Right ventricle myocardium superior (tissue), 1 donor: ENCODE measurements at places on chromosomes 4 and X. TPM values are rescaled to one million over a fixed set of nuclear protein-coding genes. Genes with fewer than 3 reads are reported as not detected.

GRCh38 chrX:111151764-111152163 is 55.8 kb downstream of the PAK3 start:
- DNase-seq = no peak

GRCh38 chr4:54014666-54015160 is 49.7 kb downstream of the CHIC2 start:
- DNase-seq = no peak

GRCh38 chr4:84939113-84939512 is 27.4 kb downstream of the WDFY3 start:
- no peak for DNase-seq

DNA sequence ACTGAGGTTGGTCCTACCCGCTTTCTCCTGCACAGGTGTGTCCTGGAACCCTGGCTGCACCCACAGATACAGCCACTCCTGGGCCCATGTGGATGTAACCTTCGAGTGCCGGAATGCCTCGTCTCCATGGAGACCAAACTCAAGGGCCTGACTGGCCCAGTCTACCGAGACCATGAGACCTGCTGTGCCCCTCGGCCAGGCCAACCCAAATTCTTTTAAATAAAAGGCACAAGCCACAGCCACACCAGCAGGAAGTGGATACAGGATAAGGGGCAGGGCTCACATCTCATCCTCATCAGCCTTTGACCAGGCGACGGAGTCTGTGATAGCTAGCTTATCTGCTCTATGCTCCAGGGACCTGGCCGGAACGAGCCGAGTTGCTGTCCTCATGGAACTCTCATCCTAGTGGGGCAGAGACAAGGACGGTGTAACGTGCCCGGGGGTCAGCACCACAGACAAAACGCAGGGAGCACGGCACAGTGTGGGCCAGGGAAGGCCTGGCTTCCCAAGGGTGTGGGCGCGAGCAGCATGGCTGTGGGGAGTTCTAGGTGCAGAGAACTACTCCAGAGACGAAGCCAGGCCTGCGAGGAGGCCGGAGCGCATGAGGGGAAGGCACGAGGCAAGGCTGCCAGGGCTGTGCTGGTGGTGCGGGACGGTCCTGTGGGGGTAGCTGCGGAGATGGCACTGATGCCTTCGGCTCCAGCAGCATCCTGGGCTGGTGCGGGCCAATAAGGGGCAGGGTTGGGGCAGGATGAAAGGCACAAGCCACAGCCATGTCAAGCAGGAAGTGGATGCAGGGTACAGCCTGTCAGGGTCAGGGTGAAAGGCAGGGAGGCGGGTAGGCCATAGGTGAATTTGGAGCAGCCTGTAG is 22.7 kb downstream of the NOP14 start:
- no peak for DNase-seq

DNA sequence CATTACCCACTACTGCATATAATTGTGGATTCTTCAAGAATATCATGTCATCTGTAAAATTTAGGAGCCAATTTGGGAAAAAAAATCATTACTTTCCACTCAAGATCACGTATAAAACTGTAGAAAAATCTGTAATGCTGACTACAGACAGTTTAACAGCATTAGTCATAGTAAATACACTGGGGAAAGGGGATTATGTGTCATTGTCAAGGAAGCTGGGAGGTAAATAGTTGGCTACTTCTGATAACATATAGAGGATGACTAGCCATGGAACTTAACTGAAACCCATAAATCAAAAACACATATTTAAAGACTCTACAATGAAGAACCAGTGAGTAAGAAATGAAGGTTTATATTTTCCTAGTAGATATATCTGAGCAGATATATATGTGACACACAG is 1666.4 kb upstream of the IGFBP7 start:
- DNase-seq = no peak

GRCh38 chr4:945274-946102 is 13.2 kb downstream of the TMEM175 start:
- no peak for DNase-seq

DNA sequence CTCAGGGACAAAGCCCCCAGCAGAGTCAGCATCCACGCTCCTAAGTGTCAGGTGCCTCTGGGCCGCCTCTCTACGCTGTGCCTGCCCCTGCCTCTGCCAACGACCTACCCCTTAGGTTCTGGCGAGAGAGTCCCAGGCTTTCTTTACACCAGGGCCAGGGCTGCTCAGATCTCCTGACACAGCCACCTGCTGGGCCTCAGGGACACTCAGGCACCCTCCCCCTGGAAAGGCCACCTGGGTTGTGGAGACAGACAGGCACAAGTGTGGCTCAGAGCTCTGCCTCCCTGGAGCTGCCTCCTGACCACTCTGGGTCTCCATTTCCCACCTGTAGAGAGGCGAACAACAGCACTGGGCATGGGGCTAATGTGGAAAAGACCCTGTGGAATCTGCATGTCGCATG is 90.0 kb upstream of the ADRA2C start:
- no peak for DNase-seq

- no peak for DNase-seq
These were observed 832.7 kb upstream of the INTU start for GRCh38 chr4:126799971-126800574.

- no peak for DNase-seq
These were observed 220.0 kb downstream of the SPCS3 start for GRCh38 chr4:176539785-176540175.

DNA sequence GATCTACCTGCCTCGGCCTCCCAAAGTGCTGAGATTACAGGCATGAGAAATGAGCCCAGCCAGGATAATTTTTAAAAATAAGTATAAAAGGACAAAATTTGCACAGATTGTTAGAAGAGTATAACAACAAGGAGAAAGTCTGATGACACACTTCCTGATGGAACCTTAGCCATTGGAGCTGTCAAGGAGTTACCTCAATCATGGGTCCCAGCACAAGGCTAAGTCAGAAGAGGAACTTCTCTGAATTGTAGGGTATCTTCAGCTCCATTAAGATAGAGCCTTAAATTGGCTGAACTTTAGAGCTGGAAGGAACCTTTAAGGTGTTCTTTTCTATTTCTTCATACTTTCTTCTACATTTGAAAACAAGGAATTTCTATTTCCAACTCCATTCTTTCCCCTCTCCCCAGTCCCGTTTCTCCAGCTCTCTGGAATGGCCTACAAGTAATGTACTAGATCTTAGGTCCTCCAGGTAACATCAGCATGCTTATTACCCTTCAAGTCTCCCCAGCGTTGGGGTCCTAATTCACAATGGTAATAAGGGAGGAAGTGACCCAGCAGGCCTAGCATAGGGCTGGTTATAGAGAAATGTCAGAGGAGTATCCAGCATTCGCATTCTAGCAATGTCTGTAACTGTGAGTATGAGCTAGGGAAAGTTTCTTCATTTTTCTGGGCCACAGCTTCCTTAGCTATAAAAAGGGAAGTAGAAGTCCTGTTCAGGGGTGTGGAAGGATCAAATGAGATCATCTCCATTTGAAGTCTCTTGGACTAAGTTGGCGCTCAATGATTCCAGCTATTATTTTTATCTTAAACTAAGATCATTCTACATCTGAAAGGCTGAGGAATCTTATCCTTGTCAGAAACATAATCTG is 18.5 kb upstream of the RBPJ start:
- DNase-seq = no peak

- DNase-seq = no peak
These were observed 112.7 kb downstream of the TBL1X start for GRCh38 chrX:9577555-9577954.

GRCh38 chrX:43560247-43560946 is 95.7 kb upstream of the MAOA start:
- DNase-seq = no peak

DNA sequence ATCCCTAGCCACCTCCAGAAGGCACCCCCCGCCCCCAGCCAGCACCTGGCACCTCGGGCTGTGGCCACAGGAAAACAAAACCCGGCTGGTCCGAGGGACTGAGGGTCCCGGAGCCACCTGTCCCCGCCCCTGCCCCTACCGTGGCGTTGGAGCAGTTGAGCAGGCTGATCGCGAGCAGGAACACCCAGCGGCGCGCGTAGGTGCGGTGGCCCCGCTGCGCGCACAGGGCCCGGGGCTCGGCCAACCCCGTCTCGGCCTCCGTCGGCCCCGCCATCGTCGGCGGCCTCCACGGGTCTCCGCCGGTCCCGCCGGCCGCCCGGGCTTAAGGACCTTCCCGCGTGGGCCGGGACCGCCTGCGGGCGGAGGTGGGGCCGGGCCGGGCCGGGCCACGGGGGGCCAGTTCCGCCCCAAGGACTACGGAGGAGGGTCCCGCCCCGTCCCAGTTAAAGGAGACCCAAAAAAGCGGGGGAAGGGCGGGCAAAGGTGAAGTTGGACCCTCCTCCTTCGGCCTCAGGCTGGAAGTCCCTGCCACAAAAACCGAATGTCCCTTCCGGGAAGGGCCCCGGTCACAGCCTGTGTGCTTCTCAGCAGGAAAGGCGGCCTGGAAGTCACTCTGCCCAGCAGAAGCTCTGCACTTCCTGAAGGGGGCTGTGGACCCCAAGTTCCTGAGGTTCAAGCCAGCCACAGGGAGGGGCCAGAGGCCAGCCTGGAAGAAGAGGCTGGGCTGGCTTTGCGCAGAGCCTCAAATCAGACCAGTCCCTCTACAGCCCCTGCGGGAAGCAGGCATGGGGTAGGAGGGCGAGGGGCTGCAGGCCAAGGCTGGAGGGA is at the start of gene SLC49A3:
SLC49A3 (minus strand) TSS at position 298 of the 828 bp plus-strand sequence; CDS start at position 274, 24 bp downstream.
- DNase-seq = peak; percentile 62

DNA sequence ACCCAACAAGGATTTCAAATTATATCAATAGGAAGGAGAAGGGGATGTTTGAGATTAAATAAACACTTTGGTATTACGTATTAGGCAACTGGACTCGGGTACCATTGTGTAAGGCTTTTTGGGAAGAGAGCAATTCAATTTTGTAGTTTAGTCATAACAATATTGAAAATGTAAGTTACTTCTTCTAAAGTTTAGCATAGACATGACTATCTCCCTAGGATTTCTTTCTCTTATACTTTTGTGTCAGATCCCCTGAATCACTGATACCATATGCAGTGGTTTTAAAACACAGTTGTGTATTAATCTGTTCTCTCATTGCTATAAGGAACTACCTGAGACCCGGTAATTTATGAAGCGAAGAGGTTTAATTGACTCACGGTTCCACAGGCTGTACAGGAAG is 123.8 kb upstream of the FAM9C start:
- no peak for DNase-seq

DNA sequence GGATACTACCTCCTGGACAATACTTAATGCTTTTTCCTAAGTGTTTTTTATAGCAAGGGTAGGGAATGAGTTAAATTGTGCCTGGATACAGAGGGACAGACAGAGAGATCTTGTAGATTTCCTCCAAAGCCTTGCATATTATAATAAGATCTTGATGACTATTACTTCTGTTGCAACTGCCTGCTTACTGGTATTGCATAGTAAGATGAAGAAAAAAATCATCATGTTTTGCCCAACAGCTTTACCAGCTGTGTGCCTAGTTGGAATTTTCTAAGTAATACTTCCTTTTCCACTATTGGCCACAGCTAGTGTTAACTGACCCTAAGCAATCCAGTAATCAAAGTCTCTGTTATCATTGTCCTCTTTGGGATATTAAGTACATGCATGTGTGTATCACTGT is 139.0 kb downstream of the DCK start:
- DNase-seq = no peak

GRCh38 chrX:73850124-73851013 is 287.4 kb downstream of the CHIC1 start:
- no peak for DNase-seq

DNA sequence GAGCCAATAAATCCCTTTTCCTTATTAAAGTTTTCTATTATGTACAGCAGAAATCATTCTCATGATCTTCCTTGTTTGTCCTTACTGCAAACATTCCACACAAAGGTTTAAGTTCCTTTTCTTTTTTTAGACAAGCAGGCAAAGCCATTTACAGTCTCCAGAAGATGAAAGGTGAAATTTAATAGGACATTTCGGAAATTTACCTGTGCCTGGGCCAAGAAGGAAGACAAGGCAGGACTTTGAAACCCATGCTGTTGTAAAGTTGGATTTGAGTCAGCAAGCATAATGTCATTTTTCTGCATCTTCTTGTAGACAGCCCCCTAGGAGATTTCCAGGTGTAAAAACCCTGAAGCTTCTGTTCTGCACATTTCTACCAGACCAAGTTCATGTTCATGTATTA is 188.1 kb downstream of the PAPSS1 start:
- DNase-seq = no peak

- DNase-seq = no peak
These were observed 1986.1 kb downstream of the ARAP2 start for GRCh38 chr4:34258176-34258575.

GRCh38 chr4:178963446-178964045 is 1521.3 kb upstream of the AGA start:
- no peak for DNase-seq

DNA sequence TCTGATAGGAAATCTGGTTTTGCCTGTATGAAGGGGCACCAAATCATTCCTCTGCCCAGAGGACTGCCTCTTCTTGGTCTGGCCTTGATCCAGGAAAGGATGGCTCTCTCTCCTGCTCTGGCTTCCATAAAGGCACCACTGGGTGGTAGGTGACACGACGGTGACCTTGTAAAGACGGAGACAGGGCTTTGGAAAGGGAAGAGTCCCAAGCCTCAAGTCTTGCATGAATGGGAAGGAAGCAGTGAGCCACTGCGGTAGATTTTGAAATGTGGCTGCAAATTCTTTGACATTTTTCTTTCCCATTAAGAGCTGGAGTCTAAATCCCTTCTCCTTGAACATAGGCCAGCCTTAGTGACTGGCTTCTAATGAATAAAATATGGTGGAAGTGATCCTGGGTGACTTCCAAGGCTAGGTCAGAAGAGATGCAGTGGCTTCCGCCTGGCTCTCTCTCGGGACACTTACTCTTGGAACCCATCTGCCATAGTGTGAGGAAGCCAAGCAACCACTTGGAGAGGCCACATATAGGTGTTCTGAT is 347.4 kb downstream of the BCOR start:
- DNase-seq = no peak

- DNase-seq = no peak
These were observed 64.4 kb downstream of the EIF4E start for GRCh38 chr4:98864560-98864959.

GRCh38 chr4:4284827-4285618 is 4.9 kb downstream of the LYAR start:
- no peak for DNase-seq

GRCh38 chr4:173807347-173807746 is 277.3 kb upstream of the HAND2 start:
- DNase-seq = peak; percentile 57

DNA sequence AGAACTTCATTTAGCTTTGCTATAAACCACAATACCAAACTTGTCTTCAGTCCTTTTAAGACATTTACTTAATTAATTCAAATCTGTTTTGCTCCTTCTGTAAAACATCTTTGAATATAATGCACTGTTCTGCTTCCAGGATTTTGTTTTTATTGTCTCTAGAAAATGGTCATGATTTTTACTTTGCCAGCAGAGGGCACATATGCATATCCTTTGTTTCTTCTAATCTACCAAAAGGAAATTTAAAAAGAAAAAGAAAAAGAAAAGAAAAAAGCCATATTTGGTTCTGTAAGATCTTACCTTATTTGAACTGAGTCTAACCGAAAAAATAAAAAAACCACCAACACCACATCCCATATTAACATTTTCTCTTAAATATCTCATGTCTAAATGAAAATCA is 101.9 kb upstream of the CCSER1 start:
- no peak for DNase-seq

RNF175 gene
- 0.38 TPM for total RNA-seq

PALLD gene
- total RNA-seq = 979 TPM

BST1 gene
- total RNA-seq = 2.6 TPM

ALAS2 gene
- total RNA-seq = 0.51 TPM

ATOH1 gene
- not detected for total RNA-seq

LRAT gene
- not detected for total RNA-seq

APLN gene
- 15.4 TPM for total RNA-seq

CFP gene
- 2.6 TPM for total RNA-seq

ETNPPL gene
- total RNA-seq = 14.5 TPM
